ENCODE measurements at places on chromosomes 12 and 14.

DNA sequence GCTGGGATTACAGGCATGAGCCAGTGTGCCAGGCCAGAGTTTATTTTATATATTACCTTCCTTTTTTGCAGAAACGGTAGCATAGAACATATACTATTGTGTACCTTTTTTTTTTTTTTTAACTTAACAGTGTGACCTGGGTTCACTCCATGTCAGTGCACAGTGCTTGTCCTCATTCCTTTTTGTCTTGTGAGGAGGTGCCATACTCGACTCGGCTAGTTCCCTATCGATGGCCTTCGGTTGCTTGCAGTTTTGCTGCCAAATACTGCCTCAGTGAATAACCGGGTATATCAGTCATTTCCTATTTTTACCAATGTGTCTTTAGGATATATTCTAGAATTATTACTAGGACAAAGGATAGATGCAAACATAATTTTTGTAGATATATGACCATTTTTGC, 36.8 kb downstream of the ZNF664 start:
- no peak for DNase-seq

DNA sequence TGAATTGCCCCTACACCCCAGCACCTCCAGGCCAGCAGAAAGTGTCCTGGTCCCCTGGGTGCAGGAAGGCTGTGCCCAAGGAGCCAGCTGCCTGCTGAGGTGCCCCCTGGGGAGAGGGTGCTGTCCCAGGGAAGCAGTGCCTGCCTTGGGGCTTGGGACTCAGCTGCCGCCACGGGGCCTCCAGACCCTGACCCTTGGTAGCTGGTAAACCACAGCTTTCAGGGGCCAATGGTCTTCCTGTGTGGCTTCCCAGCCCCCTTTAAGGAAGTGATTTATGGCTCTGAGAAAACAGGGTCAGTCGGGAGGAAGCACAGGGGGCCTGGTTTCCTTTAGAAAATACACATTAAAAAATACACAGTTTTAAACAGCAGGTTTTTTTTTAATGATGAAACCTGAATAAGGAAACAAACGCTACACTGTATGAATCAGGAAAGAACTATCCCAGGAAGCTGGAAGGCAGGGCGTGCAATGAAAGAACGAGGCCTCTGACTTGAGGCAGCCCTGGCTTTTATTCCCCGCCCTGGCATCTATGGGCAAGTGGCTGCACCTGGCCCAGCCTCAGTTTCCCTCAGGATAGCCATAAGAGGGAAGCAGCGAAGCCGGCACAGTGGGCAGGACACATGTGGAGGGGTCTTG, 40.6 kb upstream of the EML1 start:
- no peak for DNase-seq

DNA sequence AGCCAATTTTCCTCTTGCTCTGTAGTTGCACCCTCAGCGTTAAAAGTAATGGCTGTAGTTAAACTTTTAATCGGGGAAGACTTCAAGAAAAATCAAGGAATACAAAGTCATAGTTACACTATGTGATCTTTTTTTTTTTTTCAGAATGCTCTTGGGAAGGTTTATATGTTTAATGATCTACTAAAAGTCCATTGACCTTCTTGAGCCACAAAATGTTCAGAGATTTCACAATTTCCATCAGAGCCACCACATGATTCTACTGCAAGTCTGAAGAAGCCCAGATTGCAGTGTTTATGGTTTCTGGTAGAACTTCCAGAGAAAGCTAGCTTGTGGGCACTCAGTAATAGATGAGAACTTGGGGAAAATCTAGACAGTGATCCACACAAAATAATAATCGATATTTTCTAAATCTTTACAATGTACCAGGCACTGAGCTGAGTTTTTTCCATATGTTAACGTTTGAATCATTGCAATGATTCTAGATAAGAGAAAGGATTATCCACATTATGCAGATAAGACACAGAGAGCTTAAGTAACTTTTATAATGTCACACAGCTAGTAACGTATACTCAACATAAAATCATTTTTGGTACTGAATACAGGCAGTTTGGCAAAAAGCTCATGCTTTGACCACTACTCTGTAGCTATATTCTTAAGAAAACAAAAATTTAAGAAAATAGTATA, 38.3 kb downstream of the GYS2 start:
- DNase-seq, result no peak

DNA sequence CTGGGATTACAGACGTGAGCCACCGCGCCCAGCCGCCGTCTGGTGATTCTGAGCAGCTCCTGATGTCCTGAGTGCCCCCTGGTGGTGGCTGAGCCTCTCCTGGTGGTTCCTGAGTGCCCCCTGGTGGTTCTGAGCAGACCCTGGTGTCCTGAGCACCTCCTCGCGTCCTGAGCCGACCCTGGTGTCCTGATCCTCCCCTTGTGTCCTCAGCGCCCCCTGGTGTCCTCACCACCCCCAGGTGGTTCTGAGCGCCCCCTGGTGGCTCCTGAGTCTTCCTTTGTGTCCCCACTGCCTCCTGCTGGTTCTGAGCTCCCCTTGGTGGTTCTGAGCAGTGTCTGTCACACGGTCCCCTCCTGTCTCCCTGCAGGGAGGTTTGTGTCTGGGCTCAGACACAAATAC, 1304.9 kb downstream of the TMEM121 start:
- no peak for DNase-seq

- DNase-seq, result no peak
Measured at GRCh38 chr12:108921946-108922345, 42.1 kb downstream of the DAO start.

DNA sequence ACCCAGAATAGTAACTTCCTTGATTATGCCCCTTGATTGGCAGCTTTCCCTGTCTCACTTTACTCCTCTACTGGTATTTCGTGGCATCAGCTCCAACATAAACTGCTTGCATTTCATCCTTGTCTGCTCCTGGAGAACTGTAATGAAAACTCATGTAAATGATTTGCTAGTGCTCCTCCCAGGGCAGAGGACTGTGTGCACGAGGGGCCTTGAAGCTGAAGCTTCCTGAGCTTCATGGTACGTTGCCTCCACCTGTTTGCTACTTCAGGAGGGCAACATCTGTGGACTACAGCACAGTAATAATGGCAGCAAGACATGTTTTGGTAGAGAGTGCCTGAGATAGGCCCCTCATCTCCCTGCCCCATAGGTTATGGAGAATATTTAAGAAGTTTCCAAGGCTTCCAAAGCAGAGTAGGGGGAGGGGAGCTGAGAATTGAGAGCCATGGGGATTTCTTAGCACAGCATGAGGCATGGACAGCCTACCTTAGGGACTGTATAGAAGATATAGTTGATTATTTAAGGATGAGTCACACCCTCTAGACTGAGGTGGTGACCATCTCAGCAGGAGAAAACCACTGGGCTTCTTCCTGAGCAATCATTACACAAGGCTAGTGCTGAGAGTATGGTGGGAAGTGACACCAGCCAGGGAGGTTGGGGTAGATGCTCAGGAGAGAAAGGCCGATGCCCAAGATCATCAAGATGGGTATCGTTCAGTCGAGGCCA, 29.5 kb downstream of the CCDC198 start:
- DNase-seq, result no peak

DNA sequence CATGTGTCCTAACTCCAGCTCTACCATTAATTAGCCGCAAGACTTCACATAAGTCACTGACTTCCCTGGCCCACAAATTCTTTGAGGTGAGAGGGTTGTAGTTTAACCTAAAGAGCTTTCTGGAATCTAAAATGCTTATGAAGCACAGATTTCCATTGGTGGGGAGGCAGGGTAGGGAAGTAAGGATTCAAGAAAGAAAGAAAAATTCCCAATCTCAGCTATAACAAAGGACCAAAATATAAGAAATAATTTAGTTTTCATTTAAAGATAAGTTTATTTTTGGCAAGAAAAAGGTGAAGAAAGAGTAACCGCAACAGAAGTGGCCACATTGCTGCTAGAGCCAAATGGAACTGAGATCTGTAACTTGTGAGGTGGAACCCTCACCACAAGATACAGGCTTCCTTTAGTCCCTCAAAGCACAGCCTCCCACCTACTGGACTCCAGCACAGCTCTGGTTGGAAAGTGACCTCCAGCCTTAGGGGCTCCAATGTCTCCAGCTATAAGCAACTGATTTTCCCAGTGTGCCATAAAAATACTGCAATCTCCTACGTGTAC, 23.6 kb downstream of the DAD1 start:
- no peak for DNase-seq

GRCh38 chr12:112151766-112152541, 26.6 kb downstream of the TRAFD1 start:
- no peak for DNase-seq

DNA sequence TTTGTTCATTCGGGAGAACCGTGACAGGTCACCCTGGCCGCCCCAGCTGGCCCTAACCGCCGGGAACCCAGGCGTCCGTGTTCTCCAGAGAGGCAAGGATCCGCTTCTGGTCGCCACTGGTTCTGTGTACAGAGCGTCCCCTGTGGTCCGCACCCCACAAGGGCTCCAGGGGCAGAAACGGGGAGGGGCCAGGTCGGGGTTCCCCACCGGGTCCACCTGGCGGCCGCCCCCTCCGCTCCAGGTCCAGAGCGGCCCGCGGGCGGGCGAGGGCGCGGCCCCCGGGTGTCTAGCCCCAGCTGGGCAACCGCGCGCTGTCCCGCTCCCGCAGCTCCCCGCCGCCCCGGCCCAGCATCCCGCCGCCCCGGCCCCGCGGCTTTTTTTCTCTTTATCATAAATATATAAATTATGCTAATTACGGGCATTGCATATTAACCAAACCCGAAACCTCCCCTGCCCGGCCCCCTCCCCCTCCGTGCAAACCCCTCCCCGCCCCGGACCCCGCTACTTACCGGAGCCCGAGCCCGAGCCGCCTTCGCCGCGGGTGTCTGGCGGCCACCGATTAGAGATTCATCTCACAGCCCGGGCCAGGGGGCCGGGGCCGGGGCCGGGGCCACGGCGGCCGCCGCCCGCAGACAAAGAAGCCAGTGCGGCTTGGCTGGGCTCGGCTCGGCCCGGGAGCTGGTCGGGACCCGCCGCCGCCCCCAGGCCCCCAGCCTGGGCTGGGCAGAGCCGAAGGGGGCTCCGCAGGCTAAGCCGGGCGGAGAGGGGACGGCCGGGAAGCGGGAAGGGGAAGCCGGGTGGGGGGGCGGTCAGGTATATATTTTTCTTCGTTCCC, 512 bp downstream of the POU6F1 start:
- DNase-seq, result peak; percentile 56

DNA sequence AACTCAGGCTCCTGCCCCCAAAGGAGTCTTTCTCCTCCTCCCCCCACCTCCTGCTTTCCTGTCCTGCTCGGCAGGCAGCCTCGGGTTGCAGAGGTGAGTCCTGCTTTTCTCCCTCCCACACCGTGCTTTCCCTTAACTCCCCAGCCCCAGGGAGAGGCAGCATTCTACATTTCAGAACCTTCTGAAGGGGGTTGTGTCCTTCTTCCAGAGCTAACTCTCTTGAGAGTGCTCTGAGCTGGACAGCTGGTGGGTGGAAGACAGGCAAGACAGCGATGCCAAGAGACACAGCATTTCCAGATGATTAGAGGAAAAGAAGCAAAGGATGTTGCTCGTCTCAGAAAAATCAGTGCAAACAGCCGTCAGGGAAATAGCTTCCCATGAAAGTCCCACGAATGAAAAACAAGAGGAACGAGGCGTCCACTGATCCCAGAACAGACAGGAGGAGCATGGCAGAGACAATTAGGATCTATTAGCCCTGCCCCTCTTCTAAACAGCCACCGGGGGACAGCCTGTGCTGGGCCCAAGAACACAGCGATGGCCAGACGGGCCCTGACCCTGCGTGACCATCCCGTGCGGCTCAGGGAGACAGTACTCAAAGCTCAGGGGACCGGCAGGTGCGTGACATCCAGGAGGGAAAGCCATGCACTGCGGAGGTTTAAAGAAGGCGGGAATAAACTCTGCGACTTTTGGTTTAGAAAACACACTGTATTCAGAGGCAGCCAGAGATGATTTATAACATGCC, 216.5 kb upstream of the RTL1 start:
- peak; percentile 8 for DNase-seq

GRCh38 chr14:61107869-61108493, 126.9 kb downstream of the SLC38A6 start:
- DNase-seq, result no peak

- no peak for DNase-seq
Measured at GRCh38 chr12:95326855-95327254, 109.2 kb downstream of the VEZT start.

DNA sequence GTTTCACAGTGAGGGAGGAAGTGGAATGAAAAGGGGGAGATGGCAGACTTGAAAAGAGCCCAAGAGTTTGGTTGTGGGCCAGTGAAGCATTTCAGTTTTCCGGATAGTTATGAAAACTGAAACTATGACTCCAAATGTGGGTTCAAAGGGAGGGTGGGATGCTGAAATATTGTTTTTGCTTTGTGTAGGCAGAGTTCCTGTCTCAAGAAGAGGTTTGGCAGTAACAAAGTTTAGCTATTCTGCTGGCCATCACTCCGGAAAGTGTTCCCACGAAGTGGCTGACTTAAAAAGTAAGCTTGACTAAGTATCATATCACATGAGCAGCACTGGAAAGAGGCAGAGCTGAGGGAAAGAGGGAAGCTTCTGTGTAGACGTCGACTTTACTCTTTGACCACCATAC, 85.2 kb downstream of the CAND1 start:
- no peak for DNase-seq

- DNase-seq, result peak; percentile 14
Measured at GRCh38 chr12:47033081-47033480, 46.3 kb upstream of the PCED1B start.

GRCh38 chr14:73610687-73611086, 1.6 kb upstream of the ACOT6 start:
- no peak for DNase-seq

DNA sequence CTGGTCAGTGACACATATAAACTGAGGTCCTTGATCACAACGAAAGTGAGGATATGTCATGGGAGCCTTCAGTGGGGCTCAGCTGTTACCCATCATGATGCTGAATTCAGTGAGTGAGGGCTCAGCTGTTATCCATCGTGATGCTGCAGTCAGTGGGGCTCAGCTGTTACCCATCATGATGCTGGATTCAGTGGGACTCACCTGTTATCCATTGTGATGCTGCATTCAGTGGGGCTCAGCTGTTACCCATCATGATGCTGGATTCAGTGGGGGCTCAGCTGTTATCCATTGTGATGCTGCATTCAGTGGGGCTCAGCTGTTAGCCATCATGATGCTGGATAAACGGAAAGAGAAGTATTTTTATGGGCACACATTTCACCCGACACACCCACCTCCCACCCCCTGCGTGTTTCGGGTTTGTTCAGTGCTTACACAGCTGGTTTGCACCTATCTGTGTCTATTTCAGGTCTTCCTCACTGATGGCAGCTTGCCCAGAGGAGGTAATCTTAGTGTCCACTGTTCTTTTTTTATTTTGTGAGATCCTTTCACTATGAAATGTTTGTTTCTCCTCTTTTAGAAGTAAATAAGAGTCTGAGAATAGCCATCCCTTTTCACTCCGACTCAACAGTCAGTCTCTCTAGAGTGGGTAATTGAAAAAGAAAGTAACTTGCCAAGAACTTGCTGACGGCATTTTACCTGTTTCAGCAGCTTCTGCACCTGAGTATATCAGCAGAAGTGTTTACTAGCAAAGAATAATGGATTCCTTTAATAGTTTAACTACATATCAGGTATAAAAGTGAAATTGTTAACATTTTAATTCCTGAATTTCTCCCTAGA, 183.0 kb downstream of the ERC1 start:
- no peak for DNase-seq

GRCh38 chr14:52977798-52978197, 26.9 kb upstream of the FERMT2 start:
- DNase-seq, result no peak

Data from G401 (cell line).